Stimulated activated CD4-positive, alpha-beta T cell treated with anti-CD3 and anti-CD28 coated beads, Interleukin-2, amount 100 ng/mL, for 24 hours (primary cell): ENCODE measurements at places on chromosomes 13 and 19.
A peak's percentile ranks its signal among the peaks of the same experiment; 100 is the strongest.

DNA sequence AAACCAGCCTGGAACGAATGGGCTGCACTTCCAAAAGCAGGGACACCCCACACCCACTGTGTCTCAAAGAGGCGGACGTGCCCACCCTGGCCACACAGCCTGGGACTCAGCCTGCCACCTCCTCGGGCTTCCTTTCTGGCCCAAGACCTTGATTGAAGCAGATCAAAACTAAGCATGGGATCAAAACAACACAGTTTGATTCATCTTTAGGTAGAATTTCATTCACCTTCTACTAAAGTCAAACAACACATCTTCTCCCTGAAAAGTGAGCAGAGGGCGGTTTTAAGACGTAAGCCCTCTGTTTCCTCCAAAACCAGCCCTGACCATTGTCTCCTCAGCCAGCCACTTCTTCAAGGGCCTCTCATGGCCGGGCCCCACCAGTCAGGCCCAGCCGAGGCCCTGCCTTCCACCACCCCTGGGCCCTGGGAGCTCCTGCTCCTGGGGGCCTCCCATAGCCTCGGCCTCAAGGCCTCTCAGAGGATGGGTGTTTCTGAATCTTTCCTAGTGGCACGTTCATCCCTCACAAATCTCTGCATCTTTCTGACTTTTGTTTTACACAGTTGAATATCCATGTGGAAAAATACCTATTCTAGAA is 6.3 kb upstream of the F10 start:
- no peak for DNase-seq

GRCh38 chr19:40236026-40236355 is 9.5 kb upstream of the CCNP start:
- DNase-seq, result no peak

DNA sequence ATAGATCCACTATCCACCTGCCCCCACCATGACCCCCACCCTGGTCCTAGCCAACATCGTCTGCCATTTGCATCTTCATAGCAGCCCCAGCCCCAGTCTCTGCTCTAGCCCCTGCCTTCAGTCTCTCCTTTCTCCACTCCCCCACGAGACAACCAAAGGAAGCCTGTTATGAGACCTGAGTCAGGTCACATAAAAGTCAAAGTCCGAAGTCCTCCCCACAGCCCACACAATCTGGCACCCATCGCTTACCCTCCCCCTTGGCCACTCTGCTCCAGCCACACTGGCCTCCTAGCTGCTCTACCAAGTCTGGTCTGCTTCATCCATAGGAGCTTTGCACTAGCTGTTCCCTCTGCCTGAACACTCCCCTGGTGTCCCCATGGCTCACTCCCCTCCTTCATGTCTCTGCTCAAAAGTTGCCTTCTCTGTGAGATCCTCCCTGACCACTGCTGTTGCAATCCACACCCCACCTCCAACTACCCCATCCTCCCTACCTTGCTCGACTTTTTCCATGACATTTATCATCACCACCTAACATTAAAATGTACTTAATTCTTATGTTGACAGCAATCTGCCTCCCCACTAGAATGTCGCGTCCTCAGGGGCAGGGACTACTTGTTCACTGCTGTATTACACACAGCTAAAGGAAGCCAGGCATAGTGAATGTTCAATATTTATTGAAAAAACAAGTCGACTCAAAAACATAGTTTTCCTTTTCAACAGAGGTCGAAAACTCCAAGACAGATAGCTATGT is 1.2 kb upstream of the PLEKHG2 start:
- DNase-seq, result no peak

GRCh38 chr19:14148751-14149410 is 12.5 kb upstream of the ASF1B start:
- DNase-seq, result no peak

DNA sequence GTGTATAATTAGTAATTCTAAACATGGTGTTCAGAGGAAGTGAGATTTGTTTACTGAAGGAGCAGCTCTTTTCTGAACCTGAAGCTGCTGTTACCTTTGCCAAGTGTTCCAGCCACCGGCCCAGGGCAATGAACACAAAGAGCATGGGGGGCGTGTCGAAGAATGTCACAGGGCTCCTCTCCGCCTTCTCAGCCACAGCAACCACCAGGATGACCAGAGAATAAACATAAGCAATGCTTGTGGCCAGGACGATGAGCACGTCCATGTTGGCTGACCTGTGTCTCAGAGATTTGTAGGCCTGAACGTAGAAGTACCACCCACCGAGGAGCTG is 53.1 kb downstream of the ATP7B start:
- DNase-seq, result no peak

GRCh38 chr13:60733933-60734332 is 336.9 kb downstream of the TDRD3 start:
- DNase-seq, result no peak

- DNase-seq, result no peak
These were observed 127.5 kb upstream of the OBI1 start for GRCh38 chr13:78786459-78786858.

DNA sequence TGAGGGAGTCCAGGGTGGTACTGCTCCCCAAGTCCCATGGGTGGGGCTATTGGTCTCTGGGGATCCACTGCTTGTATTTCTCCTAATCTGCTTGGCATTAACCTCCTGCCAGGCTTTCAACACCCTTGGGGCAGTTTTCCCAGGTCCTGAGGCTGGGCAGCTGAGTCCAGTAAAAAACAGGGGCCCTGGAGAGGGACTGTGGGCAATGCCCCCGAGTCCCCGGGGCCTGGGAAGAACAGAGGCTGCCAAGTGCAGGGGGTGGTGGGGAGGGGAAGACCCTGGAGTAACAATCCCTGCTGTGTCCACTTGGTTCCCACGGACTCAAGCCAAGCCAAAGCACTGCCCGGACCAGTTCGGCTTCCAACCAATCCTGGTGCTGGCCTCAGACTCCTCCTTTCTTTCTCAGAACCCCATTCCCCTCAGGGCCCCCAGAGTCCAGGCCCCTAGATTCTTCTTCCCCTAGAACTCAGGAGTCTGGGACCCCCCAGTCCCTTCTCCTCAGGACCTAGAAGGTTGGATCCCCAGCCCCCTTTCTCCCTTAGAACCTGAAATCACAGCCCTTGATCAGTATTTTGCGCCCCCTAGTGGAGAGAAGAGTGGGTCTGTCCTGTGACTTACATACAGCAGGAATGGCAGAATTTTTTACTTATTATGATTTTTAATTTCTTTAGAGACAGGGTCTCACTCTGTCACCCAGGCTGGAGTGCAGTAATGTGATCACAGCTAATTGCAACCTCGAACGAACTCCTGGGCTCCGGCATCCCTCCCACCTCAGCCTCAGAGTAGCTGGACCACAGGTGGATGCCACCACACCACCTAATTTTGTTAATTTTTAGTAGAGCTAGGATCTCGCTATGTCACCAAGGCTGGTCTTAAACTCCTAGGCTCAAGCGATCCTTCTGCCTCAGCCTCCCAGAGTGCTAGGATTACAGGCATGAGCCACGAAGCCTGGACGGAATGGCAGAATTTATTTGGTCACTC is 3.7 kb upstream of the CLPTM1 start:
- peak; percentile 64 for DNase-seq

DNA sequence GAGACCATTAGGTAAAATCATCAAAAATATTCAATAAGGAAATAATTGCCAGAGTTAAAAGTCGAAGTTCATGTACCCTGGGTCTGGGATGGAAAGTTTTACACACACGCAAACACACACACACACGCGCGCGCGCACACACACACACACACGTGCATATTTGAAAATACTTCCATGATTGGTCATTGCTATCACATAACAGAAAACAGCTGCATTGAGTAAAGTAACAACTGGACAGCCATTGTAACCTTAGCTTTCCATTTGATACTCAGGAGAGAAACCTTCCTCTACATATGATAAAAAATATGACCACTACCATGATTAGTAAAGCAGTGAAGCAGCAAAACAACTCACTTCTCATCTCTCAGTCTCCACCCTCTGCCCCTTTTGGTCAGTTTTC is 490.0 kb upstream of the SGCG start:
- DNase-seq, result no peak

DNA sequence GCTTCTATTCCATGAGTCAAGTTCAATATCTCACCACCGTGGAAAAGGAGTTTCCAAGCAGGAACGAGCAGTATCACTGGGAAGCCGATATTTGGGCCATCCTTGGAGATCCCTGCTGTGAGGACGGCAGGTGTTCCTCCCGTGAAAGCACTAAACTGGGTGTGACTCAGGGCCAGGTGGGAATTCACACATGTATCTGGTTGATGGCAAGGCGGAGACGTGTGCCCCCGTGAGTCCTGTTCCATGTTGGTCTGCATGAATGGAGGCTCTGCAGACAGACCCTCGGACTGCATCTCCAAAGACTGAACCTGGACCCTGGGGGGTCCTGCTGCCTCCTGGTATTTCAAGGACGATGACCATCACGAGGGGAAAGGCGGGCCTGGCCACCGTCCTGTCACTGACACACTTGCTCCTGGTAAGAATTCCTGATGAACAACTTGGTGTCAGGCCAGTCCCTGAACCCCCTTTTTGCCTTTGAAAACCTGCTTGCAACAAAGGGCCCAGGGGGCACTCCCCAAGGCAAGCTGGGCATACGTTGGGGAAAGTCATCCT is 22.8 kb upstream of the GAS6 start:
- DNase-seq, result no peak

- DNase-seq, result no peak
These were observed 55.7 kb upstream of the PTPRS start for GRCh38 chr19:5396096-5396939.

DNA sequence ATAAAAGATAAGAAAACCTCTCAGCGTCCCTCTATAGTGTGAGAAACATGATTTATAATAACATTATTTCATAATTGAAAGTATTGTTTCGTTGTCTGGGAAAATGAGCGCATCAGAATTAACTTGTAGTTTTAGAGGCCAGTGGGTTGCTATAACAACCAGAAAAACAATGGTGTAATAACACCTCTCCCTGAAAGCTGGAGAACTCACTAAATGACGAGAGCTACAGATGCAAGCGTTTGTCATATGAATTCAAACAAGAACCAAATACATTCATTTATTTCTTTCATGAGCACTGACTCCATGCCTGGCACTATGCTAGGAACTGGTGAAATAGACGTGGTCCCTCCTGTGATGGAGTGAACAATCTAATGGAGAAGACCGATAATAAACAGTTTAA is 16.3 kb downstream of the KBTBD7 start:
- DNase-seq, result no peak

DNA sequence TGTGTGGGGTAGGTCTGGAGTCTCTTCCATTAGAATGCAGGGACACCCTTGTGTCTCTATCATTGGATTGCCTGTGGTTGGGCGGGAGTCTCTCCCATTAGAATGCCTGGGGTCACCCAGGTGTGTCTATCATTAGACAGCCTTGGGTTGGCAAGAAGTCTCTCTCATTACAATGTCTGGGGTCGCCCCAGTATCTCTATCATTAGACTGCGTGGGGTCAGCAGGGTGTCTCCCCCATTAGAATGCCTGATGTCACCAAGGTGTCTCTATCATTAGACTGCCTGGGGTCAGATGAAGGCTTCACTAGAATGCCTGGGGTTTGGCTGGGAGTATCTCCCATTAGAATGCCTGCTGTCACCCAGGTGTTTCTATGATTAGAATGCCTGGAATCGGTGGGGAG is 1539.0 kb downstream of the UQCRFS1 start:
- no peak for DNase-seq

DNA sequence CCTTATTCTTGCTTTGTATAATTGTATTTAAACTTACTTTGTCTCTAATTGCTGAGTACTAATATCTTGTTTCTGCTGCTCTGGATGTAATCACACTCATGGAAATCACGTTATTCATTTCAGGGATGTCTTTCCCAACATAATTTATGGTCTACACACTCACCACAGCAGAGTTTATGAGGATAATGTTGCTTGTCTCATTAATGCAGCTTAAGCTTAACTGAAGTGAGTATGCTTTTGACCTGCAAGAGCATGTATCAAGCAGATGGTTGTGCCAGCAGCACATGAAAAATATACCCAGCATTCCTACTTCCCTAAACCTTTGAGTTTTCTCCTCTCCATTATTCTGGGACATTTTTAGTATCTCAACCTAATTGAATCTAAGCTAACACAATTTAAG is 1080.9 kb downstream of the SLITRK5 start:
- DNase-seq, result no peak

GRCh38 chr19:33621811-33622504 is at the start of gene CHST8:
Gene CHST8 (plus strand): TSS chr19:33621953. CDS start chr19:33689262, 67,309 bp downstream.
- DNase-seq, result no peak

DNA sequence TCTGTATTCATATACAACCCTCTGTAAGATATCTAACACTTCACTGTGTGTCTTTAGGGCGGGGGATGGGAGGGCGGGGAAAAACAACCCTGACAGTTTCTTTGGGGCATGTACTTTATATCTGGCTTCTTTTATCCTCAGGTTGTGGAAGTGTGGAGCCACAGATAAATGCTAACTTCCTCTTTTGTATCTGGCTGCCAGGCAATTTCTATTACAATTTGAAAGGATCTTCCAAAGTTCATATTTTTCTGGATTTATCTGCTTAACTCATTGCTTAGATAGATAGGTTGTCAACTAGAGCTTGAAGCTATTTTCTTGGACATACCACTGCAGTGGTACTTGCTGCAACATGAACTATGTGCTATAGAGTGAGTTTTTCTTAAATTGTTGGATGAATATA is 393.0 kb downstream of the LMO7 start:
- DNase-seq, result no peak

GRCh38 chr19:986083-986482 is 1.9 kb downstream of the WDR18 start:
- no peak for DNase-seq

GRCh38 chr13:38763446-38764381 is 76.8 kb downstream of the FREM2 start:
- no peak for DNase-seq

DNA sequence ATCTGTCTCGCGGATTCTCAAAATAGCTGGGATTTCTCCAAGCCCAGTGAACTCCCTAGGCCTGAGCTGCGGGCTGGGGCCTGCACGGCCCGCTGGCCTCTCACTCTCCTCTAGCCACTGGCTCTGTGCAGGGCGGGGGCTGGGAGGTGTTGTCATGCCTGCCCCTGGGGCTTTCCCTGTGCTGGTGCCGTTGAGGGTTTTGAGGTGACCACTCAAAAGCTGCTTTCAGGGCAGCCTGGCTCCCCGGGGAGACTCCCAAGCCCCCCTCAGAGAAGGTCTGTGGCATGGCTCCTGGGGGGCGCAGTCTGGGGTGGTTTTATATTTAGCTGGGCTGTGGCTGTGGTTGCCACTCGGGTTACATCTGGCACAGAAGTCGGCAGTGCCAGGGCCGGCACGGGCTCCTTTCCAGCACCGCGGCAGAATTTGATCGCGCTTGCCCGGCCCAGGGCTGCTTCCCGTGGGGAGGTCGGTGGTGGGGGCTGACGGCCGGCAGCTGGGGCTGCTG is 10.0 kb downstream of the NDUFB7 start:
- no peak for DNase-seq

DNA sequence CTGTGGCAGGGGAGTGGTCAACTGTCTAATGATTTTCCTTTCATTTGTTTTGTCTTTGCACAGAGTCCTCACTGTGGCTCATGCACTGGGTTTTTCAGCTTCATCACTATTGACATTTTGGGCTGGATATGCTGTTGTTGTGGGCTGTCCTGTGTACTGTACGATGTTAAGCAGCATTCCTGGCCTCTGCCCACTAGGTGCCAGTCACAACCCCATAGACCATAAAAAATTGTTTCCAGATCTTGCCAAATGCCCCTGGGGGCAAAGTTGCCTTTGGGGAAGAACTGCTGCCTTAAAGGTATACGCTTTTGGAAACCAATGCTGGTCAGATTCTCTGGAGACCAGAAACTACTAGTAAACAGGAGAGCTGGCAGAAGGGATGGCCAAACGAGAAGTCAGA is 310.4 kb downstream of the SPRY2 start:
- DNase-seq, result no peak

GRCh38 chr13:38943231-38943630 is 47.4 kb downstream of the STOML3 start:
- no peak for DNase-seq

GRCh38 chr13:113595131-113595530 is 10.6 kb downstream of the TFDP1 start:
- no peak for DNase-seq

GRCh38 chr19:40465557-40466218 is at the start of gene BLVRB:
Gene BLVRB (minus strand): TSS chr19:40465745. CDS start chr19:40465688, 57 bp downstream.
- peak; percentile 100 for DNase-seq
